Substantia nigra (tissue), 51 donors: ENCODE measurements at places on chromosomes 5 and 9.
A peak's percentile ranks its signal among the peaks of the same experiment; 100 is the strongest.

GRCh38 chr5:83471405-83472212 is at the start of gene VCAN:
TSS of gene VCAN (plus strand) at chr5:83471744. CDS start at chr5:83483519, 11,775 bp downstream.
- DNase-seq = peak; percentile 12

GRCh38 chr5:68740226-68740910 is 353.4 kb upstream of the SLC30A5 start:
- no peak for DNase-seq

- no peak for DNase-seq
Measured at GRCh38 chr5:124743602-124744169, 2.8 kb downstream of the ZNF608 start.

DNA sequence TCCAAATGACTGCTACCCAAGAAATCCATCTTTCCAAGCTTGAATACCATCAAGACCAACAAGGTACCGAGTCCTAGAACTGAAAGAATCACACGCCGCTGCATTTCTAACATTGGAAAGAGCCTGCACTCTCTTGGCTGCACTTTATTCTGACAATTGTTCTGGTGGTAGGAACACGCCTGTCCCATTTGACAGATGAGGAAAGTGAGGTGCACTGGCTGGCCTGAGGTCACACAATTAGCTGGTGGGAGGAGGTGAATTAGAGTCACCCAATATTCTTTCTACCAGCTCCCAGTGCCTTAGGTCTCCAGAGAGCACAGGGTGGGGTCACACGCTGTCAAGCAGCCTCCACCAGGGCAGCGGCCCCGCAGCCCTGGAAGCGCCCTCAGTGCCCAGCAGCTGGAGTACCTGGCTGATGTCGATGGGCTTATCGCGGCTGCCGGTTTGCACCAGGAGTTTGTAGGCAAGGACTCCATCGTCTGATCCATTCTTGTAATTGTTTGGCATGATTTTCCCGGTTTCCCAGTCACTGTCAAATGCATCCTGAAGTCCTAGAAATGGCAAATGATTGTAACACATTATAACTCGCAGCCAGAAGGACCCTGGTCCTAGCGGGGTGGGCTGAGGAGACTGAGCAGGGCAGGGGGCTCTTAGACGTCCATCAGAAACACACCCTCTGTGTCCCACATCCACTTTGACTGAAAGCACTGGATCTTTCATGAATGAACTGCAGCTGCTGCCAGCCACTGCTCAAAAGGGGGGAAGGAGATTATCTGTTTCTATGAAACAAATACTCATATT is 55.1 kb downstream of the PTCH1 start:
- no peak for DNase-seq

GRCh38 chr9:94445863-94446262 is 109.0 kb upstream of the PCAT7 start:
- DNase-seq = no peak

DNA sequence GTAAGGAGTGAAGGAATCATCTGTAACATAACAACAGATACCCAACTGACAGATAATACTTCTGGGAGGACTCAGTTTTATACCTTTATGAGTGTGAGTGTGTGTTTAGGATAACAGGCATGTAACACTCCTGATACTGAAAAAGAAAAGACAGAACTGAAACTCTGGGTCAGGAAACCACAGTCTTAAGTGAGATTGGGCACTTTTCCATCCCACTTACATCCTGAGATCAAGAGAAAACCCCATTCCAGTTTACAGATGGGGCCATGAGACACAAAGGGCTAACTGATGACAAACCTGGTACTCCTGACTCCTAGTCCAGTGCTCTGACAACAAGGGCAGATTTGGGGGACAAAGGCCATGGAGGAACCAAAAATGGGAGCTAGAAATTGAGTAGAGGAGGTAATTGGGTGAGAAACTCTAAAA is 18.0 kb downstream of the IL5 start:
- no peak for DNase-seq
